ENCODE measurements at places on chromosomes 4 and X.

DNA sequence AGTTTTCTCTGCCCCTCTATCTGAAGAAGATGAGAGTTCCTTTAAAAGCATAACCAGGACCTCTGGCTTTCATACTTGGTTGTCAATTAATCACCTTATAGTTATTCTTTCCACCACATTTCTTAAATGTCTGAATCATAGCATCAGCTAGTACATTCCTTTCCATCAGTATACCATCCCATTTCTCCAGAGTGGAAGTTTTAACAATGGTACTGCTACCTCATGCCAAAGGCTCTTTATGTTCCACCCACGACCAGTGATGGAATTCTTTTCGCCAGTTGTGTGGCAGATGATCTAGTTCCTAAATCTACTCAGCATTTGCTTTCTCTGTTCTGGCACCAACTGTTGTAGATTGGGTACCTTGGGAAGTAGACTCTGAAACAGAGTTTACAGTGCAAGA is 379.8 kb downstream of the ZNF674 start:
- DNase-seq = no peak

DNA sequence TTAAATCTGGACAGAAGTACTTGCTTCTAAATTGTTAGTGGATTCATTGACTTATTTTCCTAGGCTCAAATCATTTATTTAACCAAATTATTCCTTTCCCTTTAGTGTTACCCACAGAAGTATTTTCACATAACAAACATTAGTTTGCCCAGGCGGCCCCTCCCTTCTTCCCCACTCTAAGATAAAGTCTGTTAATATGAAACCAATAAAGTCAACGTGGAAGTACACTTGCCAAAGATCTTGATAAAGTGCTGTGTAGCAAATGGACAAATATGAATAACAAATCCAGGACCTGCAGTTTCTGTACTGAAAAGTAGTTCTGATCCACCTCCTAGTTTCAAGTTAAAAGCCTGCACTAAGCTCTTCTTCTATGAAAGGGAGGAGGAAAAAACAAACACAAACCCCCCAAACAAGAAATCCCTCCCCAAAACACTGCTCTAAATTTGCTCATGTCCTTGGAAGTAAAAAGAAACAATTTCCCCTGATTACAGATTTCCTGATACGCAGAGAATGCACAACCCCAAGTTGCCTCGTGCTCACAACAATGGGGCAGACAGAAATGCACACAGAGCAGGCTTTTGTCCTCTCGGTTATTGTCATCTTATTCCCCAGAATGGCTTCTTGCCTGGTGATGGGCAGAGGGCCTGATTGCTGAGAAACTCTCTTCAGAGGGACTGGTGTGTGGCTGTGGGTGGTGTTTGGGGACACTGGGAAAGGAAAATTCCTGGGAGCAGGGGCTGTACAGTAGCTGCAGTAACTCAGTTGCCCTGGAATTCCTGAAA is 23.2 kb downstream of the TMSB4X start:
- no peak for DNase-seq

DNA sequence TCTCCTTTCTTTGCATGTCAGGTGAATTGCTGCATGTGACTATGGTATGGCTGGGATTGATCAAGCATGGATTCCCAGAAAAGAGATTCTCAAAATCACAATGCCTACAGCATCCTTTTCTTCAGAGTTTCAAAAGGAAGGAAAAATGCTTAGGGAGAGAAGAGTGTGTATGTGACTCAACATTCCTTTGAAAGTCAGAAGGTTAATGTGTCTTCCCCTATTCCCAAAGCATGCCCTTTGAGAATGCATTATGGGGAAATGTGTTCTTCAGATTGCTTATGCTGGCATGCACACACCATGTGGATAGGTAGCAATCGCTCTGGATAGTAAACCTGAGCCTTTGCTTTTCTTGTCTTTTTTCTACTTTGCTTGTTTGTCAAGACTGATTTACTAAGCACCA is 78.5 kb downstream of the ELOVL6 start:
- DNase-seq = no peak

- no peak for DNase-seq
Observed at GRCh38 chr4:78363031-78363570, 188.5 kb upstream of the ANXA3 start.

GRCh38 chr4:39410415-39410814 is 3.7 kb downstream of the KLB start:
- no peak for DNase-seq

- DNase-seq = no peak
Observed at GRCh38 chrX:68989865-68990606, 161.2 kb downstream of the EFNB1 start.

GRCh38 chrX:136662104-136662503 is 14.1 kb downstream of the CD40LG start:
- DNase-seq = no peak

DNA sequence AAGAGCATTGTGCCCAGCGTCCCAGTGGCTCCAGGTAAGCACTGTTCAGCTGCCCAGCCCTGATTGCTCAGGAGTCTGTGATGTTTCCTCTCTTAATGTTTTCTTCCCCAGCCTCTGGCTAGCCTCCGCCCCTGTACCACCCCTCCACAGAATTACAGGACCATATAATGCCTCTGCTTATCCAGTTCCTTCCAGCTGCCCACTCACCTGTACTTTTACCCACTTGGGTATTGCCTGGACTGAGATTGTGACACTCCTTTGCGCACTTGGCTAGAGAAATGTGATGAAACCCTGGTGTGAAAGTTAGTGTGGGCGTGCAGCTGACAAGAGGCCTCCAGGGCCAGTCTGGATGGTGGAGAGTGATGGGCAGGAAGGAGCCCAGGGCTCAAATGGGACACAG is at the start of gene AWAT2:
AWAT2 (minus strand) TSS at position 14 of the 400 bp plus-strand sequence; CDS start at position 8, 6 bp downstream.
- no peak for DNase-seq

GRCh38 chr4:147968641-147969040 is 236.8 kb downstream of the ARHGAP10 start:
- no peak for DNase-seq

- no peak for DNase-seq
Observed at GRCh38 chrX:28379103-28379502, 208.1 kb upstream of the IL1RAPL1 start.

DNA sequence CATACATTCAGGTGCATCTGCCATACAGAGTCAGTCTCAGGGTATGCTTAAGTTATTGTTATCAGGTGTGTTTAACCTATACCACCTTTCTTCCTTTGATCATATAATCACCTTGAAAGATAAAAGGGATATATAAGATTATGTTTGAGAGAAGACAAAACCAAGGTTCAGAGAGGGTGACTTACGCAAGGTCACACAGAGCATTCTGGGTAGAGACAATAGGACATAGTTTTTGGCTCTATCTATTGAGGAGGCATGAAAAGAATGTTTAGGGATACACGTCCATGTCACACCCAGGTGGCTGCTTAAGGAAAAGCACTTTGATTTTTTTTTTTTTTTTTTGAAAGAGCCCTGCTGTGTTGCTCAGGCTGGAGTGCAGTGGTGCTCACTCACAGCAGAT is 327.1 kb upstream of the RPS6KA3 start:
- no peak for DNase-seq

DNA sequence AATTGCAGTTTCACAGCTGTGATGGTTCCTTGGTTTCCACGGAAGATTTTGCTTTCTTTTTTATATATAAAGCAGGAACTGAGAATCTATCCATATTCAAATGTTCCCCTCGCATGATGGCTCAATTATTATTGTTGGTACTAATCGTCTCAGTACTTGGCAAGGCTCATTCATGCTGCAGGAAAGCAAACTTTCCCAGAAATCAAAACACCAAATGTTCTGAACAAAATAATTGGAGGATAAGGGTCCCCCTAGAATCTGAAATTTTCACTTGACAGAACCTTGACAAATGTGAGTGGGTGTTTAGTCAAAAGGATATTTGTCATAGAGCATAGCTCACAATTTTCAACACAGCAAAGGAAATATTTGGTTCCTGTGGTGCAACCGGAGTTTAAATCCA is 1598.6 kb upstream of the PCDH7 start:
- no peak for DNase-seq

DNA sequence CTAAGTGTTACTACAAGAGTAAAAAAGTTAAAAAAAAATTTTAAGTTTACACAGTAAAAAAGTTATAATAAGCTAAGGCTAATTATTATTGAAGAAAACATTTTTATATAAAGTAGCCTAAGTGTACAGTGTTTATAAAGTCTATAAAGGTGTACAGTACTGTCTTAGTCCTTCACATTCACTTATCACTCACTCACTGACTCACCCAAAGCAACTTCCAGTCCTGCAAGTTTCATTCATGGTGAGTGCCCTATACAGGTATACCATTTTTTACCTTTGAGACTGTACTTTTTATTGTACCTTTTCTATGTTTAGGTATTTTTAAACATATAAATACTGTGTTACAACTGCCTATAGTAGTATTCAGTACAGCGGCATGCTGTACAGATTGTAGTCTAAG is 74.2 kb downstream of the TMEM165 start:
- no peak for DNase-seq

DNA sequence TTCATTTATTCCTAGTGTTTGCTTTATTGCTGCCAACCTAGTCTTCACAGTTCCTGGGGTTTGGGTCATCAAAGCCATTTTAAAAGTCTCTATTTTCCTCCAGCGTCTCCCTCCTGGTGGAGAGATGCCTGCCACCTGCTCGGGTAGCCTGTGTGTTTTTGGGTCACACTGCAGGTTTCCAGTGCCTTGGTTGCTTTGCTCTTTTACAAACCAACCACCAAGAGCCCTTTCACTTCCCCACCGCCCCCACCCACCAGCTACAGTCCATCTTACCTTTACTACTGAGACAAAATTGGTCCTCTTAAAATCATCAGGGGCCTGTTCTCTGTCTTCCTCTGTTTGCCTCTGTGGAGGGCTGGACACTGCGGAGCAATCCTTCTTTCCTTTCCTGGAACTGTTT is 280.5 kb upstream of the GATB start:
- DNase-seq = no peak

GRCh38 chr4:144910723-144911122 is 187.3 kb downstream of the ANAPC10 start:
- no peak for DNase-seq

- DNase-seq = no peak
Observed at GRCh38 chrX:154323537-154323936, 27.9 kb downstream of the TKTL1 start.

DNA sequence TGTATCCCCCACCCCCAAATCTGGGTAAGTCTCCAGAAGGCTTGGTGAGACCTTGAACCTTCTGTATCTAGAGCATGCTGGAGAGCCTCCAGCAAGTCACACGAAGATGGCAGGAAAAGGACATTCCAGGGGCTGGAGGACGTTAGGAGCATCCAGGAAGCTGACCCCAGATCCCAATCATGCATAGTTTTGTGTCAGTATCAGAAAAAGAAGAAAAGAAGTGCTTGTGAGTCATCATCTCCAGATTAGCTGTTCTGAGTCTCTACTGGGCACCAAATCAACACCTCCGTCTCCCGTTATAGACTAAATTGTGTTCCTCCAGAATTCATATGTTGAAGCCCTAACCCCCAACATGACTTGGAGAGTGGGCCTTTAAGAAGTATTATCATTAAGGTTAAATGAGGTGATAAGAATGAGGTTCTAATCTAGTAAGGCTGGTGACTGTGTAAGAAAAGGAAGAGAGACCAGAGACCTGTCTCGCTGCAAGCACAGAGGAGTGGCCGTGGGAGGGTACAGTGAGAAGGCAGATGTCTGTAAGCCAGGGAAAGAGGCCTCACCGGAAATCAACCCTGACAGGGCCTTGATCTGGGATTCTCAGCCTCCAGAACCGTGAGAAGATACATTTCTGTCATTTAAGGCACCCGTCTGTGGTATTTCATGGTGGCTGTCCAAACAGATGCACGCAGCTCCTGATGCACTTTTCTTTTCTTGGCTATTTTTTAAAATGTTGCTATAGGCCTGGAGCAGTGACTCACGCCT is 38.1 kb upstream of the CLDN24 start:
- DNase-seq = no peak

- DNase-seq = no peak
Observed at GRCh38 chr4:177349191-177349590, 39.5 kb downstream of the NEIL3 start.
